ENCODE measurements at places on chromosomes 12 and 14.

GRCh38 chr12:118377021-118377883 is 897 bp downstream of the SUDS3 start:
- DNase-seq = no peak

DNA sequence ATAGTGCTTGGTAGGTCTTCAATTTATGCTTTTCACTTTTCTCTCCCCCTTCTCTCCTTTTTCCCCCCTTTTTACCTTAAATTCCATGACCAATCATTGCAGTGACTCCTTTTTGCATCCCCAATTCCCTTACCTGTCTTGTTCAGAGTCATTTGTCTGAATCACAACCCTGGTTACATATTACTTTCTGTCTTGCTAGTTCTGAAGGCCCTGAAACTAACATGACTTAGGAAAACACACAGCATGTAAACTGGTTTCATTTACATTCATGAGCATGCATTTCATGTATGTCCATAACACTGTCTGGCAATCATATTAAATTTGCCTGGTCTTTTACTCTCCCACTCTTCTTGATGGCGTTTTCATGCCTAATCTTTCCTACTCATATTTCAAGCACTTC is 20.3 kb upstream of the FOXG1 start:
- DNase-seq = no peak

- no peak for DNase-seq
Measured at GRCh38 chr12:109606320-109607028, 32.9 kb downstream of the MVK start.

GRCh38 chr14:101233021-101233366 is 328.3 kb upstream of the DIO3 start:
- DNase-seq = no peak

DNA sequence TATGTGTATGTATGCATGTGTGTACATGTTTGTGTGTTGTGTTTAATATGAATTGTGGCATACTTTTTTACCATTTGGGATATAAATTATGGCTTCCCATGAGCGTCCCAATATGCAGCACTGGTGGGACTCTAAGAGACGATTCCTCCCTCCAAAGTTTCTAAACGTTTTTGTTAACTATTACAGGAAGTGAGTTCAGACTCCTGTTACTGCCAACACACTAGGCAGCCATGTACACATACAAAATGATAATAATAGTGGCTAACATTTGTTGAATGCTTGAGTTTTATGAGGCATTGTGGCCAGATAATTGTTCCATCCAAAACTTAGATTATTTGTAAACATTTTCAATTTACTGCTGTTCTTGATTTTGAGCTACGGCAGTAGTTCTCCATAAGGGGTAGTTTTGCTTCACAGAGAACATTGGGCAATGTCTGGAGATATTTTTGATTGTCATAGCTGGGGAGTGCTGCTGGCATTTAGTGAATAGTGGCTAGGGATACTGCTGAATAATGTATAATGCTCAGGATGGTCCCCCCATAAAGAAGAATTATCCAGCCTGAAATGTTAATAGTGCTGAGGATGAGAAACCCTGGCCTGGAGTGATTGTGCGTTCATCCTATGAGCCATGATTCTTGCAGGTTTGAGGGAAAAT is 45.1 kb downstream of the ARID2 start:
- no peak for DNase-seq

GRCh38 chr14:66606826-66607225 is 98.9 kb downstream of the GPHN start:
- DNase-seq = no peak

DNA sequence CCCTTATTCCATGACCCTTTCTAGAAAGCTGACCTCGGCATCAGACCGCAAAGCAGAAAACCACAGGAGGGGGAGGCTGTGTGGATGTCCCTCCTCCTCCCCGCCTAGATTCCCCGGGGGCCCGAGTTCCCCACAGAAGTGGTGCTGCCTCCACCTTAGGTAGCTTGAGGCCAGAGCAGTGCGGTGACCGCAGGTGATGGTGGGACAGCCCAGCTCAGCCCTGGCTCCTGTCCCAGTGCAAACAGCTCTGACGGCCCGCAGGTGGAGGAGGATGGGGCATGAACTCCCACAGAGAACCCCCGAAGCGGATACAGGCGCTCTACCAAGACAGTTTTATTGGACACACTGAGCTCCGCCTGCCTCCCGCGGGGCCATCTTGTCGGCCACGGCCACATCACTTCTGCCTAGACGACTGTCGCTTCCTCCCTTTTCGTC is 19.5 kb downstream of the ARL6IP4 start:
- DNase-seq = no peak

- DNase-seq = no peak
Measured at GRCh38 chr14:88798156-88798555, 5.4 kb upstream of the EML5 start.

GRCh38 chr12:117980616-117981015 is 11.8 kb upstream of the KSR2 start:
- no peak for DNase-seq

DNA sequence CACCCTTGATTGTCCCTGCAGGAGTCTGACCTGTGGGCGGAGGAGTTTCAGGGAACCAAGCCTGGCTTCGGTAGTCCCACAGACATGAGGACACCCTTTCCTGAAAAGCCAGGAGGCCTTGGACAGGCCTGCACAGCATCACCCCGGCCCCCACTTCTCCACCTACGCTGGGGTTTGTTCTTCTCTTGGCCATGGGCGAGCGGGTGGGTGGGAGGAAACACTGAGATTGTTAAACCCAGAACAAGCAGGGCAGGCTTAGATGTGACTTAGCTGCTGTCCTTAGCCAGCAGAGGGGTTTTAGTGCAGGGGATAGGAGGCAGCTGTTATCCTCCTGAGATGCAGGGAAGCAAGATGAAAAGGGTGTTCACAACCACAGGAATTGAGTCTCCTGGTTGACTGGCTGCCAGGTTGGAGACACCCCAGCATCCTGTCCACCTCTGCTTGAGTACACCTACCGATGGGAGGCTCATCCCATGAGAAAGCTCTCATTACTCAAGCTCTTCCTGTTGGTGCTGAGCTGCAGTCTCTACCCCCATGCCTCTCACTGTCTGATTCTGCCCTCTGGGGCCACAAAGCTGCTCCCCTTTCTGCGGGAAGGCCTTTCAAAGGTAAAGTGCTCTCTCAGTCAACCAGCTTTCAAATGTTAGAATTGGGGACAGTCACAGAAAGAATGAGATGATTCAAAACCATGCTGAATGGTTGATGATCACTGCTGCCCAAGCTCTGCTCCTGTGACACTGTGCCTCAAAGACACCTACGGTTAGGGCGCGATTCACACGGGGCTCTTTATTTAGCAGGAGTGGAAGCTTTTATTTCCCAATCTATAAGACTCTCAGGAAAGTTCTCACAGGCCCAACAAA is 86.3 kb downstream of the IRF2BPL start:
- no peak for DNase-seq

- no peak for DNase-seq
Measured at GRCh38 chr12:24393071-24393470, 443.6 kb upstream of the SOX5 start.

- DNase-seq = no peak
Measured at GRCh38 chr12:108753976-108754375, 22.7 kb upstream of the CORO1C start.

DNA sequence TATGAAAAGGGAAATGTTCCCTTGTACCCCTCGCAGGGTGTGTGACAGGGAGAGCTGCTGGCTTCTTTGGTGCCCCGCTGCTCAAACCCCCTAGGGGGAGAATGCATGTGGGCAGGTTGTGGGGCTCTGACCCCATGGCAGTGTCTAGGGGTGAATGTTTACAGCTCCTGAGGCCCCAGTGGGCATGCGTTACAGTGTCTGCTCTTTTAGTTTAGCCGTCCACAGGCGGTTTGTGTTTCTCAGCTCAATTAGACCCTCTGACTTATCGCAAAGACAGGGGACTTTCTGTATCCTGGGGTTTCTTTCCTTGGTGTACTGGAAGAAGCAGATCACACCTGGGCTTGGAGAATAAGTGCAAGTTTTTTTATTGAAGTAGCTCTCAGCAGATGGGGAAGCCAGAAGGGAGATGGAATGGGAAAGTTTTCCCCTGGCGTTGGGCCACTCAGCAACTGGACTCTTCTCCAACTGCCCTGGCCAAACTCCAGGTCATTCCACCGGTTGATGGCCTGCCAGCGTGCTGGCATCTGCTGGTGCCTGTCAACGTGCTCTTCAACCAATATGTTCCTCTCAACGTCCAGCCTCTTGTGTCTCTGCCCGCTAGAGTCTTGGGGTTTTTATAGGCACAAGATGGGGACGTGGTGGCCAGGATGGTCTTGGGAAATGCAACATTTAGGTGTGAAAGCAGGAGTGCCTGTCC is 720.9 kb downstream of the FSCB start:
- no peak for DNase-seq

GRCh38 chr14:103448097-103448496 is 62.9 kb downstream of the MARK3 start:
- DNase-seq = no peak

GRCh38 chr14:60509438-60510253 is 700 bp downstream of the SIX6 start:
- no peak for DNase-seq

DNA sequence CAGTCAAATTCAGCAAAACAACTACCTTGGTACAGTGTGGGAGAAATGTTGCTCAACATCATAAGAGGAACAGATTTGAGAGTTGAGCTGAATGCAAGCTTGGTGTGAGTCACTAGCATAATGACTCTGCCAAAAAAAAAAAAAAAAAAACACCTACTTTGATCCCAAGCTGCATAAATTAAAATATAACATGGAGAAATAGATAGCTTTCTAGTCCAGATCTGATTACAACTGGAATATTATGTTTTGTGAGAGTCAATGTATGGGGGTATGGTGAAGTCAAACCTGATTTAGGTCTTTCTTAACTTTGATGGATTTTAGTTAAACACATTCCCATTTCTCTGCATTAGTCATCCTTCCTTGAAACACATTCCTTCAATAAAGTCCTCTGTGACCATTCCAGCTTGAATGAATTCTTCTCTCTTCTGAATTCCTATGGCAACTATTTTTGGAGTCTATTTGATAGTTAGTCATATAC is 188.1 kb downstream of the SLC5A8 start:
- no peak for DNase-seq

Data from HuH-7.5 (cell line).